ENCODE measurements at places on chromosomes 12 and 14.

GRCh38 chr14:53103636-53104340 is 49.3 kb downstream of the DDHD1 start:
- no peak for DNase-seq

DNA sequence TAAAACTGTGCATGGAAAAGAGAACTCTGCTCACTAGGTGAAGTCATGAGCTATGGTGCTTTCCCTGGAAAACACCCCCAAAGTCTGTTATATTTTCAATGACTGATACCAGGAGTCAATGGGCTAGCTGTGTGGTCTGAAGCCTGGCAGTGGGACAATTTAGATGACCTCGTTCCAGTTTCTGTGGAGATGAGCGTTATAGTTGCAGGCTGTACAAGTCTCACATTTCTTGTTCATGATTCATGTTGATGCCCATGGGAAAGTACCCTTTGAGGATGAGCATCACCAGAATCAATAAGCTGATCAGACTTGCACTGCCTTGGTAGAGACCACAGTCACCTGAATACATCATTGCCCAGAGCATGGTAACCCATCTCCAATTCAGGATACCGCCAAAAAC is 70.7 kb downstream of the NOVA1 start:
- DNase-seq, result no peak

DNA sequence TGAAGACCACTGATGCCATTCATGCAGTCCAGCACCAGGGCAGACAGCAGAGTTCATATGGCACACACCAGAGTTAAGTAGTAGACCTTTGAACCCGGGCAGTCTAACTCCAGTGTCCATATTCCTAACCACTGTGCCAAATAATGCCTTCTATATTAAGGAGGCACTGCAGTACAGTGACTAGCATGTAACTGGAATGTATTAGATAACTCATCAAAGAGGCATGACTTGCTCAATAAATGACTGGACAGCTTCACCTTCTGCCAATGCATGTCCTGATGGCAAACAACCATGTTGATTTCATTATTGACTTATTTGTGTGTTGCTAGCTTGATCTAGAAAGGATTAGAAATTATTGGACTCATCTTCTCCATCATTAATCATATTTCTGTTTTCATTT is 40.2 kb downstream of the DACT1 start:
- no peak for DNase-seq

DNA sequence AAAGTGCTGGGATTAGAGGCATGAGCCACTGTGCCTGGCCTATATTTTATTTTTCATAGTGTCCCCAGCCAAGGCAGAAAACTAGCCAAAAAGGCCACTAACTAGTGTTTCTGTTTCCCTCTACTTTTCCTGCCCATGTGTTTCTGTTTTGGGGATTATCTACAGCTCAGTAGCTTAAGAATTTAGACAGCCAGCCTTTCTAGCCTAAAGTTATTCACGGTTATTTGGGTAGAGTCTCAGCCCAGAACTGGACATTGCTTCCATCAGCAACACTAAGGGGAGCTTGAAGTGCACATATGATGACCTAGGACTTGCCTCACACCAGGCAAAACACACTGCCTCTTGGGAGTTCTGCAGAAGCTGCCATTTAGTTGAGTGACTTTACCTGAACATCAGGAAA is 17.9 kb downstream of the PROX2 start:
- no peak for DNase-seq

DNA sequence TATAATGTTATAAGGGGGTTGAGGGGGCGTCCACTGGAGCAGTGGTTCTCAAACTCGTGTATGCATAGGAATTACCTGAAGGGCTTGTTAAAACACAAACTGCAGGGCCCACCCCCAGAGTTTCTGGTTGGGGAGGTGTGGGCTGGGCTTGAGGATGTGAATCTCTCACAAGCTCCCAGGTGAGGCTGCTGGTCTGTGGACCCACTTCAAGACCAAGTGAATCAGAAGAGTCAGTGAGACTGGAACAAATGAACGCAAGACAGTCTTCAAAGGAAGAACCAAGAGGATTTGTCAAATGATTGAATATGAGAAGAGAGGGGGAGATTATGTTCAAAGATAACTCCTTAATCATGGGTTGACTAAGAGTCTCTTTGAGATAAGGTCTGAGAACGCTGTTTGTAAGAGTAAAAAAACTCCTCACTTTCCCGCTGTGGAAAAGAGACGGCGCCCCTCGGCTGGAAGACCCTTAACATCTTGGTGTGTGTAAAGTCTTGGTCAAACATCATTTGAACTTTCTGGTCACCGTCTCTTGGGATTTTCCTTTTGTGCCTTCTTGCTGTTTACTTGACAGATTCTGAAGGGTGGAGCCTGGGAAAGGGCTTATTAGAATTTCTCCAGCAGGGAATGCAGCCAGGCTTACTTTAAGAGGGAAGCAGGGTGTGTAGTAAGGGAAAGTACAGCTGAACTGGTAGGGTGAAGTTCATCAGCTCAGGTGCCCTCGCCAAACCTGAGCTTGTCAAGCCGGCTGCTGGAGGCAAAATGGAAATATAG is 5.3 kb upstream of the FOXN3 start:
- DNase-seq, result no peak

GRCh38 chr12:9707356-9707755 is 25.5 kb downstream of the CLECL1 start:
- DNase-seq, result no peak

DNA sequence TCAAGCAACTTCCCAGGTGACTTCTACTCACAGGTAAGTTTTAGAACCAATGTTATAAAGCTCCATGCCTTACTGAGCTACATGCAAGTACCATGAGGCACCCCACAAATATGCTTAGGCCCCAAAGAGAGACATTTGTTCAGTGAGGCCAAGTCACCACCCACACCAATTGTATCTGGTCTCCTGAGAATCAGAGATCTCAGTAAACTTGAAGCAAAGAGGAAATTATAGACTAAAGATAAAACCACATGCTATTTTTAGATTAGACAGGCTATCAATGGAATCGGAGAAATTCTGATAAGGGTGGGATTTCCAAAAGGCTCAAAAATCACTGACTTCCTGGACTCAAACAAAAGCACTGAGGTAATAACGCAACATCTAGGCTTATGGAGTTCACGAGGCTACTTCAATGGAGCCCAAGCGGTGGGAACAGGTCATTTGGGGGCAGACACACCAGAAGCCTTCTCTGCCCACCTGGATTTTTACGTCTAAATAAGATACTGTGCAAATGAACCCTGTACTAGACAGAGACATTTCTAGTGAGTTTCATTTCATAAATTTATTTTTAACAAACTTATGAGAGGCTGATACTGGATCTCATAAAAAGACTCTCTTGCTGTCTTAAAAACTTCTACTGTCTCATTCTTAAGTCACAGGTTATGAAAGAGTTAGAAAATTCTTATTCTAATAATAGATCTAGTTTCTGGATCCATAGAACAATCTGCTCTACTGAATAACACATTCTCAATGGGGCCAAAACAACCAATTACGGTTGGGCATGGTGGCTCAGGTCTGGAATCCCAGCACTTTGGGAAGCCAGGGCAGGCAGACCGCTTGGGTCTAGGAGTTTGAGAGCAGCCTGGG is 7.7 kb downstream of the SLC15A4 start:
- DNase-seq, result no peak

DNA sequence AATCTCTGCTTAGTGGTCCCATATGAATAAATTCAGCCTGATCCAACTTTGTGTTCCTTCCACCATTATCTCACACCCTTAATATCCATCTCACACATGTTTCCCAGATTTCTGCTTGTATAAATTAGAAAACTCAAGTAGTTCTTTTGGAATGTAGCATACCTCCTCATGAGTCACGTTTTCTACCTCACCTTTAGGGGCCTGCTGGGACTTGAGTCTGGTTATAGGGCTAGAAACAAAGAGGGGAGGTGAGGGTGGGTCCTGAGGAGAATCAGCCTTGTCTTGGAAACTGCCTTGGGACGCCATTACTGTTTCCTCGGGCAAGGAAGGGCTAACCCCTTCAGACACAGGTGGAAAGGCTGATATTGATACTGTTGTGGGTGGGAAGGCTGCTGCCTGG is 51.1 kb downstream of the EMP1 start:
- no peak for DNase-seq

- DNase-seq, result no peak
Observed at GRCh38 chr14:103023881-103024473, 33.4 kb downstream of the CDC42BPB start.

- DNase-seq, result no peak
Observed at GRCh38 chr14:67666750-67667449, 7.5 kb downstream of the VTI1B start.

Data from stimulated activated CD8-positive, alpha-beta memory T cell treated with anti-CD3 and anti-CD28 coated beads, Interleukin-4, amount 100 ng/mL, for 1 hour (primary cell).